SK-N-SH (cell line): ENCODE measurements at places on chromosomes 2 and 18. TPM values are rescaled to one million over a fixed set of nuclear protein-coding genes. Genes with fewer than 3 reads are reported as not detected.

GRCh38 chr18:29028560-29028959, 851.6 kb upstream of the CDH2 start:
- no peak for DNase-seq

- no peak for DNase-seq
Observed at GRCh38 chr2:124879640-124880039, 854.6 kb downstream of the CNTNAP5 start.

- no peak for DNase-seq
Observed at GRCh38 chr2:28895189-28895893, 874 bp downstream of the WDR43 start.

DNA sequence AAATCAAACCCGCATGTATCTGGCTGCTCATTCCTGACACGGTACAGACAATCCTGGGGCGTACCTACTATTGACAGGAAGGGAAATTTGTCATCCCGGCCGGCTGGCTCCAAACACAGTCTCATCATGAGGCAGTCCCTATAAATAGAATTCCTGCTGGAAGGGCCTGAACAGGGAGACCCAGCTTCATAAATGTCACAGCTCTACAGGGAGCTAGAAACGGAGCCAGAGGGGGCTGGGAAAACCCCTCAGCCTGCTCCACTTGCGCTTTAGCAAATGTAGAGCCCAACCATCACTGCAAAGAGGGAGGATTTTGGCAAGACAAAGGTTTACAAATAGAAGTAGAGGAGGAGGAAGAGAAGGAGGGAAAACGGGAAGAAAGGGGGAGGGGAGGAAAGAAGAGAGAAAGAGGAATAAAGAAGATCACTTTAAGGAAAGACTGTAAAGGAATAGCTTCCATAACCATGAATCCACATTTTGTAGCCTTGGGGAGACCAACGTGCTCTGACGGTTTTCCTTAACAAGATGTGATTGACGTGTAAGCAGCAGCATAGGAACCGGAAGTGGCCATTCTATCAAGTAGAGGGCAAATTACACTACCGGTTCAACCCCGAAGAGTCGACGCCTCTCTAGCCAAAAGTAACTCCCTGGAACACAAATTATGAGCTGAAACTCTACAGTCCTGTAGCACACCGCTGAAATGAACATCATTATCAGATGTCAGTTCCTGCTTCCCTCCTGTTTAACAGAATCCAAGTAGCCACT, 56.8 kb upstream of the TTN start:
- no peak for DNase-seq

- DNase-seq, result no peak
Observed at GRCh38 chr2:187549193-187549592, 5.0 kb downstream of the TFPI start.

DNA sequence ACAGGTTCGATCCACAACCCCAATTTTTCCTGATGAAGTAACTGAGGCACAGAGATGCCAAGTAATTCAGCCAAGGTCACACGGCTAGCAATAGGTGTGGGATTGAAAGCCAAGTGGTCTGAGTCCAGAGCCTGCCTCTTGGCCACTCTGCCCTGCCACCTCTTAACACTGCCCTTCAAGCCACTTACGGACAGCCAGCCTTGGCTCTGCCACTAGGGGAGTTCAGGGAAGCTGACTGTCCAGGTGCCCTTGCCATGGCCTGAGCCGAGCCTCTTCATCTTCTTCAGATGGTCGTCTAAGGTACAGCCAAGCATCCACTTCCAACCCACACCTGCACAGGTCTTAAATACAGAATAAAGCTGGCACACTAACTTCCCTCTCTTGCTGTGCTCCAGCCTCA, 99.3 kb upstream of the GPR45 start:
- DNase-seq, result no peak

- no peak for DNase-seq
Observed at GRCh38 chr2:163594497-163594896, 141.3 kb downstream of the FIGN start.

GRCh38 chr2:15913146-15913545, 27.2 kb upstream of the MYCN start:
- no peak for DNase-seq

DNA sequence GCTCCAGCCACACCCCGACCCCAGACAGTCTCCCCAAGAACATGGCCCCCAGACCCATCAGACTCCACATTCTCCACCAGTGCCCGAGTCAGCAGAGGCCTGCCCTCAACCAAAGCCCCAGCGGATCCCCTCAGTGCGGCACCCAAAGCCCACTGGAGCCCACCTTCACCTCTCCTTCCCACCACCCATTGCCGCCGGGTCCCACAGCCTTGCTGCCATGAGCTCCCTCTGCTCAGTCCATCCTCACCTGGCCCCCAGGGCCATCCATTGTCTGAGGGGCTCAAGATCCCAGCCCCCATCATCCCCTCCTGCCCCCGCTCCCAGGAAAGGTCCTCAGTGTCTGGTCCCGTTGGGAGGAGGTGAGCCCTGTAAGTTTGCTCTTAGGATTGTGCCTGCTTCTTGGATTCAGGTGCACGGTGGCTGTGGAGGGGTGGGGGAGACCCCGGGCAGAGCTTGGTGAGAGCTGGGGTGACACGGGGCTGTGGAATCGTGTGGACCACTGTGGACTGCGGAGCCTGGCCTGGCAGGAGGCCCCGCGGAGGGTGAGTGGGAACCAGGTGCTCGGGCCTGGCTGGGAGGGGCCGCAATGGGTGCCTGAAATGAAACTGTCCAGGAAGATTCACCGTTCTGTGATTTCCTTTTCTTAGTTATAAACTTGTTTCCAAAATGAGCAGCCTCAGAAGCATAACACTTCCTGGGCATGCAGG, 32.7 kb upstream of the GPC1 start:
- DNase-seq, result no peak

- DNase-seq, result no peak
Observed at GRCh38 chr18:74114116-74114515, 33.5 kb downstream of the FBXO15 start.

- DNase-seq, result no peak
Observed at GRCh38 chr2:228768818-228769217, 502.3 kb downstream of the PID1 start.

DNA sequence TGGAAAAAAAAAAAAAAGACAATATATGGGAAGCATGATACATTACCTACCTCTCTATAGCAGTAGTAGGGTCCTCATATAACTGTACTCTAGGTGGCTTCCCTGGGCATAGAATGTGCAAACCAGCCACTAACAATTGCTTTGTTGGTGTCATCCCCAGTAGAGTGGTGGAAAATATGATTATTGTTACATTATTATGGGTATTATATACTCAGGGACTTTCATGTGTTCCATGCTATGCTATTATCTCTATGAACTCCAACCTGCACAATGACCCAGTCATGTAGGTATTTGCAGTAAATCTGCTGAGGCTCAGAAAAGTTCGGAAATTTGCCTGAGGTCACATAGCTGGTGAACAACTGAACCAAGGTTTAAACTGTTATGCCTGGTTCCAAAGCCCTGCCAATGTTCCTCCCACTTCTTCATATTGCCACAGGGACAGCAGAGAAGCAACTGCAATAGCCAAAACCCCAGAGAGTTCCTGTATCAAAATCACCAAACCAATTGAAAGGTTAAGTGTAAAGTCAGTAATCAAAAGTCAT, 52.6 kb upstream of the MAP4K4 start:
- DNase-seq, result no peak

DNA sequence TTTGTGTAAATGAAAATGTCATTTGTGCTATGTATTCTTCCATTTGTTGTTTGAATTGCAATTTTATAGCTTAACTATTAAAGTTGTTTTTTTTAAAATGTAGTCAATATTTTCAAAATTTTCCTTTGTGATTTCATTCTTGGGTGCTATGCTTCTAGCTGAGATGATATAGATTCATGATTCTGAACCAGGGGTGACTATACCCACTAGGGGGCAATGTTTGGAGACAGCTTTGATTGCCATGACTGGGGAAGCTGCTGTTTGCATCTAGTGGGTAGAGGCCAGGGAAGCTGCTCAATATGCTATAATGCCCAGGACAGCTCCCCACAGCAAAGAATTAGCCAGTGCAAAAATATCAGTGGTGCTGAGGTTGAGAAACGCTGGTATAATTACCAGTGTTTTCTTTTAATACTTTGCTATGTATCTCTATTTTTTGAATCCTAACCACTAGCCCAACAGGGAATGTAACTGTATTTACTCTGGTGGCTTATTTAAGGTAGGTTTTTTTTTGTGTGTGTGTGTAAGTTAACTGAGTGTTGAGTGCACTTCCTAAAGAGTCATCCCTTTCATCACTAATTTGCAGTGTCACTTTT, 99.7 kb downstream of the MEP1B start:
- peak; percentile 70 for DNase-seq

GRCh38 chr18:6495536-6495935, 80.8 kb upstream of the L3MBTL4 start:
- DNase-seq, result no peak

GRCh38 chr2:48607307-48608014, 10.2 kb upstream of the GTF2A1L start:
- no peak for DNase-seq

DNA sequence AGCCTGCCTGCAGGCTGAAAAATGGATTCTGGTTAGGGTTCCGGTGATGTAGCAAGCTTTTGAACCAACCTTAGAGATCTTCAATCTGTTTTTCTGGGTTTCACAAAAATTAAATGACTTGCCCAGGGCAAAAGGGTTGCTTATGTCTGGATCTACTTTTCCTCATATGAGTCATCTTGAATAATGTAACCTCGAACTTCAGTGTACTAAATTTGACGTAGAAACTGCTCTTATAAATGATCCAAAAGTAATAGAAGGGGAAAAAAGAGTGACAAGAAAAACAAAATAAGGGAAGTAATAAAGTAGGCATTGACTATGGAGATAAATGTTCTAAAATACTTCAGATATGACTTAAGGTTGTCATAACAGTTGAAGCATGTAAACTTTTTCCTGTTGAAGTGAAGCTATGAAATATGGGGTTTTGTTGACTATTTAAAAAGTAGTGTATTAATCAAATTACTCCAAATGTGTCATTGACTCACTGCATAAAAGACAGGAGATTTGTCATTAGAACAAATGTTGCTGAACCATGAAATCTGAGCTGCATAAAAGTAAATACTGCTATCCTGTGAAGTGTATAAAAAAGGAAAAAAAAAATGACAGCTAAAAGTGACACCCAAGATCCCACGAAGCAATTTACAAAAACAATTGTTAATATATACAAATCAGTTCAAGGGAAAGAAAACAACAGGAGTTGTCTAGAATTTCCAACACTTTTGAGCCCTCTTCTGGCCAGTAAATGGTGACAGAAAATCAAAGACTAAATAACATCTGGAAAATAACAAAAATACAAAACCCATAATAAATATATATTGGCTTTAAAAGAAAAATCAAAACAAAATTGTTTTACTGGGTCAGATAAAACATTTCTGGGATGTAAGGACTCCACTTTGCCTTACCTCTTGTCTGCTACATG, 103.6 kb upstream of the SERPINE2 start:
- DNase-seq, result no peak

DNA sequence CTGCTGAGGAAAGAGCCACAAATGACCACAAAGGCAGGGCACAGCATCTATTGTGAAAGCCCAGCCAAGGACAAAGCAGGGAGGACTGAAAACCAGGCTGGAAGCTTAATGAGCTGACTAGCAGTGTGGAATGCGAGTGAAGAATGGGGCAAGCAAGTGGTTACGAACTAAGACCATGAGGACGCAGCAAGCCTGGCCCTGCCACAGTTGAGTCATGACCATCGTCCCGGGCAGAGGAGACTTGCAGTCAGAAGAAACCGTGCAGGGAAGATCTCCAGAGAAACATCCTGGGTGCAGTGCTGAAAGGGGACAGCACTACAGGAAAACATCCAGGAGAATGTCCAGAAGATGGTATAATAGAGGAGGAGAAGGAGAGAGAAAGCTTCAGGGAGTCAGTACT, 120.5 kb upstream of the GYPC start:
- DNase-seq, result no peak

GRCh38 chr2:28279371-28279770, 113.3 kb upstream of the FOSL2 start:
- DNase-seq, result no peak

DNA sequence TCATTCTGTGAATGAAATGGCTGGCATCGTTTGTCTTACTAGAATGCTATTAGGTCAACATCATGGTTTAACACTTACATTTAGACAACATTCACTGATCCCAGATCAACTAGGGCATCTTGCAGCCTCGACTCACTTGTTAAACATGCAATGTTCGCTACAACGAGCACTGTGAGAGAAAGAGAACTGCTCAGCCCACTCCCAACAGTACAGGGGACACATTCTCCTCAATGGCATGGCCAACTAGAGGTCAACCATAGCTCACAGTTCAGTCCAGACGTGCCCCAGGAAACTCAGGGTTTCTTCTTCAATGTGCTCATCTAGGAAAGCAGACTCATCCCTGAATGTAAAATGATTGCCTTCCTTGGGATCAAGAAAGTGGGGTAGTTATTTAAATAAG, 5.9 kb downstream of the WIPF1 start:
- no peak for DNase-seq

DNA sequence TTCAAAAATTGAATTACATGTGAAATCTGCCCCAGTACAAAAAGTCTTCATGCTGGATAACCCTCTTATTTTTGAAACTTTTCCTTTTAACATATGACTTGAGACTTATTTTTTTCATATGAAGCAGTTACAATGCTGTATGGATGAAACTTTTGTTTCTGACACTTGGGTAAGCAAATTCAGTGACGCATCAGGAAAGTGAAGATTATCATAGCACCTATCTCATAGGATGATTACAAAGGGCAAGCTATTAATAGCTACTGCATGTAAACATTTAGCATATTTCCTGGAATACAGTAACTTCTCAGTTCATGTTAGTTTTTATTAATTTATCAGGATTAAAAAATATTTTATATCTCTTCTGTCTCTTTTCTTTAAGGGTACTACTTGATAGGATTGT, 1109.2 kb downstream of the LRP1B start:
- DNase-seq, result no peak

- no peak for DNase-seq
Observed at GRCh38 chr2:96668771-96669170, 26.2 kb downstream of the FER1L5 start.

- DNase-seq, result no peak
Observed at GRCh38 chr2:218722876-218723785, 12.5 kb downstream of the TTLL4 start.

GRCh38 chr2:199865905-199866304, 14.9 kb upstream of the FTCDNL1 start:
- no peak for DNase-seq

DNA sequence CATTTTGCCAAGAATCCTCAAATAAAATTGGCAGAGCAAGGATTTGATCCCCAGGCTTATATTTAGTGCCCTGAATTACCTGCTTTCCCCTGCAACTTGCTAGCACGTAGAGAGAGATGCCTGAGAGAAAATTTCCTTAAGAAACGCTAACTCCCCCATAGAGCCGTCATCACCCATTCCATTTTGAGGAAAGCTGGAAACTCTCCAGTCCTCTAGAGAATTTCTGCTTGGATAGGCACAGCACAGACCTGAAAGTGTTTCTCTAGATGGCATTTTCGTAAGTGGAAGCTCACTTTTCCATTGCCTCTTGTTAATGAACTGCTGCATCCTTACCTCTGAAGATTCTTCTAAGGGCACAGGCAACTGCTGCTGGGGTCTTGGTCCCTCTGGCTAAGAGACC, 277.8 kb upstream of the SIX2 start:
- DNase-seq, result no peak

Gene CCDC141
- 0.02 TPM in 2 replicates for polyA plus RNA-seq

Gene MAP2
- polyA plus RNA-seq, result 7.8 and 11.1 TPM in 2 replicates

Gene ZNF804A
- polyA plus RNA-seq, result 0.02 TPM in 2 replicates

Gene DOK1
- 25.3 and 28.1 TPM in 2 replicates for polyA plus RNA-seq

Gene GAREM1
- polyA plus RNA-seq, result 2.8 and 3.3 TPM in 2 replicates

Gene FNDC4
- 26.5 and 27.0 TPM in 2 replicates for polyA plus RNA-seq

Gene ST8SIA3
- 0.05 and 0.28 TPM in 2 replicates for polyA plus RNA-seq
